Right hindlimb (tissue), 1 donor: ENCODE measurements at places on chromosomes 2 and 18.

- no peak for DNase-seq
These were observed 1.8 kb downstream of the PCGF1 start for GRCh38 chr2:74505448-74506246.

GRCh38 chr2:66580166-66581049 lies 145.5 kb downstream of the MEIS1 start:
- DNase-seq: no peak

DNA sequence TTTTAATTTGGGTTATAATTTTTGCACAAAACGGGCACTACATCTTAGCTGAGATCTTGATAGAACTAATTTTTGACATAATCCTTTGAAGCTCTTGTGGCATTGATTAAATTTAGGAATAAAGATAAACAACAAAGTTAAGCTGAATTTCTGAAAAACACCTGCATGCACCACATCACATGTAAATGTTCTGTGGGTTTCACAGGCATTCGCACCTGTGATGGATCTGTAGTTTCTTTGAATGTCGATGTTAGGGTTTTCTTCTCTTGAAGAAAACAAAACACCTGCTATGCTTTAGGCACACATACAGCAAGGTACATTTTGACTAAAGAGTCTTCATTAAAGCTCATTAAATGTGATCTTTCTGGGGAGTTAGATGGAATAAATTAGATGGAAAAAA lies 60.3 kb downstream of the RPIA start:
- no peak for DNase-seq

DNA sequence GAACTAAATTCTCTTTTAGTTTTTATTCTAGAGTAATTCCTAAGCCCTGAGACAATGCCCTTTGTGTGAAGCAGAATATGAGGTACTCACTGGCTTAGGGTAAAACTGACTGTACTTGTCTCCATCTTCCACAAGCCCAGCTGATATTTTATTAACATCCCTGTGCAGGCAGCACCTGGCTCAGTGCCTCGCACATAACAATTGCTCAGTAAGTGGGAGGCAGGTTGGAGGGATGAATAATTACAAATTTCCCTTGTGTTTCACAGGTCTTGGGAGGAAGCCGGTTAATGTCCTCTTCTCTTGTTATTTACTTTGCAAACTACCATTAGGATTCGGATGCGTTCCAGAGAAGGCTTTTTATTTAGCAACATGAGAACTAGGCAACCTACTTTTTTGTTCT lies 249.8 kb upstream of the FSHR start:
- DNase-seq: no peak

DNA sequence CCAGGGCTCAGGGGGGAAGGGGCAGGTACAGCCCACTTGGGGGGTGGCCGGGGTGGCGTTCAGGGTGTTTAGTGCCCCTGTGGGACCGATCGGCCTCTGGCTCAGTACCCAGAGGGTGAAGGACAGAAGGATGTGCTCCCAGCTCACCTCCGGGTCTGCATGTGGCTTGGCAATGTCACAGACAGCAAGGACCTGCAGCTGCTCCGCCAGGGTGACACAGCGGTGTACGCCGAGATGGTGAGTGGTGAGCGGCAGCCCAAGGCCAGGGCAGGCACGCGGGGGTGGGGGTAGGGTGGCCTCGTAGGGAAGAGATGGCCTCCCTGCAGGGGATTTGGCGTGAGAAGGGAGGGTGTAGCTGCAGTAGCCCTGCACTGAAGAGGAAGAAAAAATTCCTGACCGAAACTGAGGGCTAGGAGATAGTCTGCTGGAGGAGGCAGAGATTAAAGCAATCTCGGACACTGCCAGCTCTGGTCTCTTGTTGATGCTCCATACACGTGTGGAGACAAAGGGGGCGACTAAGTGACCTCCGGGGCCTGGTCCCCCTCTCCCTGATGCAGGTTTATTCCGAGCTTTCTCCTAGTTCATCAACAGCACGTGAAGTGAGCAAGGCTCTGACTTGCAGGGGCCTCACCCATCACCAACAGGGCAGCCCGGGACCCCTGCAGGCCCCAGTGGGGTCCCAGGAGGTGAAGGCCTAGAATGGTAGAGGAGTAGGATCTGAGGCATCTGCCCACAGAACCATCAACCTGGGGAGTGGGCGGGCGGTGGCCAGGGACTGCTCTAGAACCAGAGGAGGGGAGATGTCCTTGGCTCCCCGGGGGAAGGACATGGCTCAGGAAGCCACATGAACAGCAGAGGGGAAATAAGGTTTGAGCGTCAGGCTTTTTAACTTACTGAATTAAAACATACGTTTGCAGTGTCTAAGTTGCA lies 45.4 kb downstream of the FER1L5 start:
- no peak for DNase-seq

DNA sequence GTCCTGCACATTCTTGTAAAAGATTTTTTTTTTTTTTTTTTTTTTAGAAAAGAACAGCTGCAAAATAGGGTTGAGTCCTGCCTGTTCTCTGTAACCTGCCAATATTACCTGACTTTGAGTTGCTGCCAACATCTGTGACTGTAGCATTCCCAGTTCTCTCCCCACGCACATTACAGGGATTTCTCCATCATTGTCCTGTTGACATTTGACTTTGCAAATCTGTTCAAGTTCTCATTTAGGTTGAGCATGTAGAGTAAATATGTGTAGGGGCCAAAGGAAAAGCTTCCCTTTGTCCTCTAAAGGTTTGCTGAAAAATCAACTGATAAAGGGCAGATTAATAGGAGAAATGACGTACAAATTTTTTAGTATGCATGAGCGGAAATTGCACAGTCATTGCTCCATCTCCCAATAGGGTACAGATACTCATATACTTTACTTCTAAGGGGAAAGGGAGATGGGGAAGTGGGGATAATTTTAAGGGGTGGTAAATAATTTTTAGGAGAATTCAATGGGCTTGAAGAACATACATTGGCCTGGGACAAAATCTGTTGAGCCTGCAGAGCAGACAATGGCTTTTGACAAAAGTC lies 385.5 kb downstream of the PIK3C3 start:
- DNase-seq: no peak

- no peak for DNase-seq
These were observed 53.1 kb downstream of the TMEM18 start for GRCh38 chr2:624096-624495.

DNA sequence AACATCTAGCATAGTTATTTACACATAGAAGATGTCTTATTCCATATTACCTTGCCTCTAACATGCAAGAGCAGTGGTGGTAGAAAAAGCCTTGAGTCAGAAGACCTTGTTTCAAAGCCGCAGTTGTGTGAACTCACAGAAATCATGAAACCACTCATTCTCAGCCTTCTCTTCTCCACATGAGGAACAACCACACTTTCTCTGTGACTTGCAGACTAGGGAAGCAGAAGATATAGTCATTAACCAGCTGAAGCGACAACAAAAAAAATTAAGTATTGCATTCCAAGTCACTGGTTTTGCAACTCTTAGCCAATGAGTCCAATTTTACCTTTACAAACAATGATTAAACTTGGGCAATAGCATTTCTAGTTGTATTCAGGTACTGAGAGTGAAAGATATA lies 19.0 kb downstream of the TWSG1 start:
- no peak for DNase-seq

GRCh38 chr2:18170642-18171041 lies 292.2 kb downstream of the KCNS3 start:
- DNase-seq: no peak

DNA sequence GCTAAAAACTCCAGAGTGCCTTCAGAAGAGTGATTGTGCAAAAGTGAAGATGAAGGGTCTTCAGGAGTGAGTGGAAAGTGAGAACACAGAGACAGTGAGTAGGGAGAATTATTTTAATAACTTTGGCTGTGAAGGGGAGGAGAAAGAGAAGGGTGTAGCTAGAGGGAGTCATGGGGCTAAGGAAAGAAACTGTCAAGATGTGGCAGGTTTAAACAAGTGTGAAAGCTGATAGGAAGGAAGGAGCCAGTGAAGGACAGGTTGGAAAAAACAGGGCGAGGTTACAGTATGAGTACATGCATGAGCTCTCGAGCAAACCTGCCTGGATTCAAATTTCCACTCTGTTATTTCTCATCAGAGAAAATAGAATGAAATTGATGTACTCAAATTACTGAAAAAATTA lies 17.8 kb downstream of the IL1F10 start:
- DNase-seq: no peak

- DNase-seq: peak; percentile 6
These were observed 68.4 kb downstream of the TWIST2 start for GRCh38 chr2:238916176-238916874.

DNA sequence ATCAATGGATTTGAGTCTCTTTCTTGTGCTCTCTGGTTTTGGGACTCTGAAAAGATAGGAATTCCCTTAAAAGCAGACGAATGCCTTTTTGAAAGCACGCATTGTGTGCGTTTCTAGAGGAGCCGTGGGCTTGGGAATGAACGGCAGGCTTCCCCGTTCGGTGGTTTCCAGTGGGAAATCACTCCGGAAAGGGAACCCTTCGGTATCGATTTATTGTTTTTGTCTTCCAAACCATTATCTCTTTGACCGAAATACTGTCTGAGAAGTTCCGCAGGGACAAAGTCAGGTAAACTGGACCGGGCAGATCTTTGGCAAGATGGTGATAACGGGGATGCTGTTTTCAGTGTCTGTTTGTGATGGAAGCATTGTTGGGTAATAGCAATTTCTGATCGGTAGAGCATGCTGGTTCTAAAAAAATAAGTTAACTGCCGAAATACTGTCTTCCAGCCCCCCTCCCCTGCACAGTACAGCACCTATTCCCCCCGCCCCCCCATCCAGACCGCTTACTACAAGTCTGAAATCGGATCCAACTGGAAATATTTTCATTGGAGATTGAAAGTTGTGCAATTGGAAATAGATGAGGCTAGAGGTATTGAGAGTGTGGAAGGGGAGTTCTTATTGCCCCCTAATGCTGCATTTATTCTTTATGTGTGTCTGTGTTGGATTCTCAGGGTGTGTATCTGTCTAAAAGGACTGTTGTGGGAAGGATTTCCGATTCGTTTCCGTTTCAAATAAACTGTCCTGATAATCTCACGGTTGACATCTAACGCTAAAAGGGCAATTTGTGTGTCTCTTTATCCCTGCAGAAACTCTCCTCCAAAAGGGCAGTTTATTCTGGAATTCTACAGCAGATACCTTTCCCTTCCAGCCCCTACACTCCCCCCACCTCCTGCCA lies 635 bp downstream of the SETBP1 start:
- DNase-seq: peak; percentile 58

DNA sequence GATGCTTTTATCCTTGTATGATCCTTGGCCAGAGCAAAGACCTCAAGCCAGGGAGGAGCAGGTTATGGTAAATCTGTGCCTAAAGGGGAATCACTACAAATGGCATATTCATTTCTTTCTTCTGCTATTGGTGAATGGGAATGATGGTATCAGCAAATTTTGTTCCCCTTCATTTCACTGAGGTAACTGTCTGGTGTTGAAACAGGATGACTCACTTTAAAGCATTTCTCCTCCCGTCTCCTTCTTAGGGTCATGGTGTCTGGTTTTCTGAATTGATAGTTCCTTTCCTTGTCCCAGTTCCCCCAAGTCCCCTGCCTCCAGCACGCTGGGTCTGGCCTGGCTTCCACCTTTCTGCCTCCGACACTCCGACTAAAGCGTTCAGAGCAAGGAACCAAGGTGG lies 109.2 kb downstream of the MREG start:
- no peak for DNase-seq

DNA sequence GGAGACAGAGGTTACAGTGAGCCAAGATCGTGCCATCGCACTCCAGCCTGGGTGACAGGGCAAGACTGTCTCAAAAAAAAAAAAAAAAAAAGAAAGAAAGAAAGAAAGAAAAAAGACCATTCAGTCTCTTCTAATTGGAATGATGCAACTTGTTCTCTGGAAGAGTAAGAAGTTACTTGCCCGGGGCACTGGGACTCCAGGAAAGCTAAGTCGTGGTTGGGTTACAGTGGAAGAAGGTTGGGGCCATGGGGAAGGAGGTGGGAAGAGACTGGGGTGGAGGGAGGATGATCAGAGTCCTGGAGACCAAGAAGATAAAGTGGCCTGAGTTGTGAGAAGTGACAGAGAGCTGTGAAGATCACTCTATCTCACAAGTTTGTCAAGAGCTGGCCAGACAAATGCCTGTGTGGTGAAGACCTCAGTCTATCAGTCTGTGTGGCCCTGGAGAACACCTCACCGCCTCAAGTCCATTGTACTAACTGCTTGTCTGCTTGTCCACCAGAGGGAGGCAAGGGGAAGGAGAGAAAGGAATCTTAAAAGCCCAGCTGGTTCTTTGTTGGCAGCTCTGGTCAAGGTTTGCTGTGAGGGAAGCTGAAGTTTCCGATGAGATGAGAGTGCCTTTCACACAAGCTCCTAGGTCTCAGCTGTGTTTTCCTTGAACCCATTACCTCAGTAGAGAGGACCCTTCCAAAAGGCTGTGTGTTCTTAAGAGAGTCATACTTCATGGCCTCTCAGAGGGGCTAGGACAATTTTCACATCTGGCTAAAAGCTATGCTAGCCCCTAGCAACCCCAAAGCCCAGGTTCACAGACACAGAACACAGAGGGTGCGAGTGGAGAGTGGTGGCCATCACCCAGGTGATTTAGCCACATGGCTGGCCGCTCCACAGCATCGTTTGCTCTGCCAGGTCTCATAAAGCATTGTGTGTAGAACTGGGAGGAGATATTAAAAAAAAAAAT lies 72.0 kb upstream of the TMEM178A start:
- DNase-seq: peak; percentile 62

- DNase-seq: no peak
These were observed 36.3 kb downstream of the MOGAT1 start for GRCh38 chr2:222707689-222708273.

DNA sequence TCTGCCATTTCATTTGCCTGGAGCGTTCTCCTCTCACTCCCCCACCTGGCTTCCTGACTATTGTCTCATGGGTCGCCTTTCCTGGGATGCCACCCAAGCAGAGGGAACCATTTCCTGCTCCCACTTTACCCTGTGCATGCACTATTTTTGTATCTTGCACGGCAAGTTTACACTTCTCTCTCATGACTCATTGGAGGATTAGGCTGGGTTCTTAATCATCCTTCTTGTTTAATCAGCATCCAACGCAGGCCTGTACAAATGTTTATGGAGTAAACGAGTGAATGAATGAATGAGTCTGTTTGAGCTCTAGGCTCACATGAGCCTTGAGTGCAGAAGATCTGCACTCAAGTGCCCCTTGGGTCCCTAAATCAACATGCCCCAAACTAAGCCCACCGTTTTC lies 3.8 kb upstream of the ARHGAP25 start:
- no peak for DNase-seq

DNA sequence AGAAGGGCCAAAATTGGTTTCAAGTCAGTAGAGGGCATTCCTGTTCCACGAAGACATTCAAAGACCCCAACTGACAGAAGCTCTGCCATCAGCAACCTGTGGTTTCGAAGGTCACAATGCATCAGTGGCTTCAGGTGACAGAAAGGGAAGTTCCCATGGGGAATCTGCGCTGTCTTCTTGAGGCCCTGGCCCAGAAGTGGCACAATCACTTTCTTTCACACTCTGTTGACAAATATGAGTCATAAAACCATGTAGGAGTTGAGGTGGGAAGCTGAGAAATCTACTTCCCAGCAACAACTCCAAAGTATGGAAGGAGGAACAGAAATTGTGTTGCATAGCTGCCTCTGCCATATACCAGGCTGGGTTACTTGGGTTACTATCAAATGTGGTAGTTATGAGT lies 621.1 kb upstream of the FANCL start:
- DNase-seq: no peak
